ENCODE measurements at places on chromosomes 6 and 20. TPM values are rescaled to one million over a fixed set of nuclear protein-coding genes. Genes with fewer than 3 reads are reported as not detected.

Gene CGA
- polyA plus RNA-seq, result 0.56 TPM

Gene FAM162B
- polyA plus RNA-seq, result 9.1 TPM

Gene CFAP206
- 3.7 TPM for polyA plus RNA-seq

Gene IL22RA2
- polyA plus RNA-seq, result not detected

Gene SLC22A16
- polyA plus RNA-seq, result 0.52 TPM

Gene EDN3
- 5.3 TPM for polyA plus RNA-seq

Gene SLC17A3
- 0.29 TPM for polyA plus RNA-seq

- no peak for DNase-seq
Measured at GRCh38 chr6:148528292-148528691, 185.7 kb downstream of the SASH1 start.

- no peak for DNase-seq
Measured at GRCh38 chr6:157144859-157145568, 178.3 kb downstream of the TMEM242 start.

DNA sequence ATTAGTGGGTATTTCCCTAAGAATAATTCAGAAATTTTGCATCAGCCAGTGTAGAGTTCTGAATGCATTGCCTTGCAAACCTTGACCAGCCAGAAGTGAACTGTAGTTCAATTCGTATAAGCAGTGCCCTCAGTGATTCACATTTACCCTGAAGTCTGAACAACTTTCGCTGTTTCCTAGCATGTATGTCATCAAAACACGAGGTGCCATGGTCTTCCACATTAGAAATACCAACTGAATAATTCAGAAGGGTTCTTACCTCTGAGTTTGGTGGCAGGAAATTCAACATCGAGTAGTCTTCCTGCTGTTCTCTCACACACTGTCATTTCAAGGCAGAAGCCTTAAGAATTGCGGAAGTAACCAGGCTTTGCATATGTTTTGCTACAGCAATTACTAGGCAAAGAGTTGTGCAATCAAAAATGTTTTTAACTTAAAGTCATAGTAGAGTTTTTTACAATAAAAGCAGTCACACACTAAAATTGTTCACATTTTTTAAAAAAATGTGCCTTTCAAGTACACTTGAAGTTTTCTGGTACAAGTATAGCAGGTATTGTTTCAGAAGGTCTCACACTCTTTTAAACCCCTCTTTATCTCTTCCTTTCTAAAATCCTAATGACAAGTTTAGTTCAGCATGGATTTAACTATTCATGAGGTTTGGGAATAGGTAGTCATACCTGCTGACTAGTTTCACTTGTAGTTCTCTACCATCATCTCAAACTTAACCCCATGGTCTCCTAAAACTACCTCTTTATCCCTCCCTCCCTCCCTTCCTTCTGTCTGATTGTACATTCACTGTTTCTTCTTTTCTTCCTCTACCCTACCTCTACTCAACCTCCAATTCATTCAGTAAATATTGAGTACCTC is 118.3 kb downstream of the STXBP5 start:
- DNase-seq, result no peak

GRCh38 chr20:1309439-1309847 is 19.5 kb downstream of the SDCBP2 start:
- no peak for DNase-seq

GRCh38 chr6:69286331-69286730 is 510.5 kb downstream of the LMBRD1 start:
- DNase-seq, result no peak

DNA sequence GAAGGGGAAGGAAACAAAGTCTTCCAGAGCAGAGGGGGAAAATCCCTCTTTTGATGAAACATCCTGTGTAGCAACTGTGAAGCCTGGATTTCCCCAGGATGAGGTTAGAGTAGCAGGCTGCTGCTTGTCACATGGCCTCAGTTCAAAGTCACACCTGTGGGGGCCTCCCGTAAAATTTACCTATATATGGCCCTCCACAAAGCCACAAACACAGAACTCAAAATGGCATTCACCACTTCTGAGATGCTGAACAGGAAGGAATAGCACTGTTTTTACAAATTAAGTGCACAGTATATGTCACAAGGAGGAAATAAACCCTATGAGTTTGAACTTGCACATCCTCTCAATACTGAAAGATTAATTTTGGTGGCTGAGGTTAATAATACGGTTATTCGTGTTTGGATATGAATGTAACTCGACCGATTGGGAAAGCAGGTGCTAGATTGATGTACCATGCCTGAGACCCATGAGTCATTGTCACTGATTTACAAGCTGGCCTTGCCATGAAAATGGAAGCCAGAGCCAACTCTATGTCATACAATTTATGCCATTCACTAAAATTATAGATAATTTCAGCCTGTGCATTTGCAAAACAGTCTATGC is 70.6 kb downstream of the SGK1 start:
- DNase-seq, result no peak

DNA sequence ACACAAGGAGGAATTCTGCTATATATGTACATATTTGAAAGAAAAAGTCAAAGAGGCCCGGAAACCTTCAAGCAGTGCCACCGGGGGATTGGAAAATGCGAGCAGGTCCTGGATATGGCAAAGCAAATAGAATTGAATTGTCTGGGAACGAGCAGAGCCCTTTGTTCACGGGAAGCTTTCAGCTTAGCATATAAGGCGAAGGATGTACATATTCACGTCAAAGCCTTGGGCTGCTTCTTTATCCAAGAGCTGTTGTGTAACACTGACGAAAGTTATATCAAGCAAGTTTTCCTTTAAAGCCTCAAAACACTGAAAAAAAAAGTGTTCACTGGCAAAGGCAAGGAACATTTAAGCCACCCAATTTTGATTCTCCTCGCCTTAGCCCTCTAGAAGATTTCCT is 171.0 kb downstream of the GPX5 start:
- DNase-seq, result no peak

DNA sequence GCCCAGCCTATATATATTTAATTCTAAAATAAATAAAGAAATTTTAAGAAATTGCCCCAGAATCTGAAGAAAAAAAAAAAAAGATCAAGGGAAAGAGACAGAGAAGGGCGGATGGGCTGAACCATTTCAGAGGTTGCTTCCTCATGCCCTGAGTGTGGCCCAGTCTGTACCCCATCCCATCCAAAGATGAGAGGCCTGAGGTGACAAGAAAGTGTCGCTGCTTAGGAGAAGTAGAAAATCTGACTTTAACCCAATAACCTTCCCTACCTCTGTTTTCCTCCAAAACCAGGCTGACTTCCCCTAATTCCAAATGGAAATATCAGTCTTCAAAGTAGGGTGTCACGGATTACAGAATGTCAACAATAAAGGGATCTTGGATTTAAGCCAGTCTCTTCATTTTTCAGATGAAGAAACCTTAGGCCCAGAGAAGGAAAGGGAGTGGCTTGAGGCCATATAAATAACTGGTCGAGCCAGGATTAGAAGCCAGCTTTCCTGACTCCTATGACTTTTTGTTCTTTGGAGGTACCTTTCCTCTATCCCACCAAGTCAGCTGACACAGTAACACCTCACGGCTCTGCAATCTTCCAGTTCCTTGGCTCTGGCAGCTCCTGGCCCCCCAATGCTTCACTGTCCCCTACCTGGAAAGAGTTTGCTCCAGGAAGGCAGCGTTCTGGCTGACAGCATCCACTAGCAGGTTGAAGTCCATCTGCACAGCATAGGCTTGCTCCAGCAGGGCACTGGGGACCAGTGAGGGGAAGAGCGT is 10.1 kb downstream of the GSS start:
- no peak for DNase-seq

DNA sequence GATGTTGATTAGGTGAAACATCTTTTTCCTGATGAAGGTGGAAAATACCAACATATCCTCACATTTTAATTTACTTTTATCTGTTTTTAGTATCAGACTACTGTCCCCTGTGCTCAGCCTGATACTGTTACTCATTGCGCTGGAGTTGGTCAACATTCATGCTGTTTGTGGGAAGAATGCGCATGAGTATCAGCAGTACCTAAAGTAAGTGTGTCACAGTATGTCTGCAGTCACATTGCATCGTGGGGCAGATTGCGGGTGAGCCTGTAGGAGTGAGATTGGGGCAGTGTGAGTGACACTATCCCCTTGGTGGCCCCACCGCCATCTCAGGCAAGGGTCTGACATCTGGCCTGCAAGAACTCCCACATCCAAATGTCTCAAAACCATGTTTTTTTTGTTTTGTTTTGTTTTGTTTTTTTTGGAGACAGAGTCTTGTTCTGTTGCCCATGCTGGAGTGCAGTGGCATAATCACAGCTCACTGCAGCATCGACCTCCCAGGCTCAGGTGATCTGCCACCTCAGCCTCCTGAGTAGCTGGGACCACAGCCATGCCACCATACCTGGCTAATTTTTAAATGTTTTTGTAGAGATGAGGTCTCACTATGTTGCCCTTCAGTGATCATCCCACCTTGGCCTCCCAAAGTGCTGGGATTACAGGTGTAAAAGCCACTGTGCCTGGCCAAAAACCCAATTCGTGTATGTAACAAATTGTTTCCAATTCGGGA is 27.8 kb downstream of the ERMARD start:
- DNase-seq, result no peak

Data from left renal pelvis (tissue), 4 donors.